ENCODE measurements at places on chromosomes 6 and 20.

DNA sequence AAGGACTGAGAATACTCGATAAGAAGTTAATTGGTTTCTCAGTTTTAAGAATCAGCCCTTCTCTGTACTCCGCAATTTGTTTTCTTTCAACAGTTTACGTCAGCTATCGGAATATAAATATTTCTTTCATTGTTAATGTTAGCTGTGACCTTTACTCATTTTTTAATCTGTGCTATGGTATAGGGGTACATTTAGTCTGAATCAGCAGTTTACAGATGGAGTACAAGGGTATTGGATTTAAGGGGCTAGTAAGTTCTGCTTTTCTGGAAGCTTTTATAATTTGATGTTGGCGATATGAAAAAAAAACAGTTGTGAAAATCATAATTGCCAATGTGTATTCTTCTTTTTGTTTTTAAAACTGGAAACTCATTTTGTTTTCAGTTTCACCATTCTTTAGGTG, 23.0 kb downstream of the FAM135A start:
- no peaks in the 10 kb centered on the region for H3K4me1 ChIP-seq

DNA sequence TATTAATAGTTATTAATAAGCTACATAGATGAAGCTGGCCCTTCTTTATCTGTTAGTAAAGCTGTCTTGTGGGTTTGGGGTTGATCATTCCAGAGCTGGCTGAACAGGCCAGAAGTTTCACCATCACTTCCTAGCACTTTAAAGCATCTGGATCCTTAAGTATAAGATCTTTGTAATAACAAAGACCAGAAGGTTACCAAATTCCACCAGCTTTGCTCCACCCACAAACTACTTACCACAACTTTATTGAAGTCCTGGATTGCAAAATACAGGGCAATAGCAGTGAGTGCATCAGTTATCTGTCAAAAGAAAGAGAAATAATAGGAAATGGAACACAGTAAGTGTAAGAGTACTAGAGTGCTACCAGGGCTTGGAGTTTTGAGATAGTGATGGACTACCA, 33.0 kb downstream of the PIGU start:
- DNase-seq = peak; percentile 75
- H3K4me3 ChIP-seq = no peak overlapping the region
- no peaks in the 10 kb centered on the region for H3K27me3 ChIP-seq
- H3K4me1 ChIP-seq = peaks cover 3% of the 10 kb centered on the region
- H3K36me3 ChIP-seq = no peaks in the 10 kb centered on the region
- no peak overlapping the region for H3K27ac ChIP-seq

DNA sequence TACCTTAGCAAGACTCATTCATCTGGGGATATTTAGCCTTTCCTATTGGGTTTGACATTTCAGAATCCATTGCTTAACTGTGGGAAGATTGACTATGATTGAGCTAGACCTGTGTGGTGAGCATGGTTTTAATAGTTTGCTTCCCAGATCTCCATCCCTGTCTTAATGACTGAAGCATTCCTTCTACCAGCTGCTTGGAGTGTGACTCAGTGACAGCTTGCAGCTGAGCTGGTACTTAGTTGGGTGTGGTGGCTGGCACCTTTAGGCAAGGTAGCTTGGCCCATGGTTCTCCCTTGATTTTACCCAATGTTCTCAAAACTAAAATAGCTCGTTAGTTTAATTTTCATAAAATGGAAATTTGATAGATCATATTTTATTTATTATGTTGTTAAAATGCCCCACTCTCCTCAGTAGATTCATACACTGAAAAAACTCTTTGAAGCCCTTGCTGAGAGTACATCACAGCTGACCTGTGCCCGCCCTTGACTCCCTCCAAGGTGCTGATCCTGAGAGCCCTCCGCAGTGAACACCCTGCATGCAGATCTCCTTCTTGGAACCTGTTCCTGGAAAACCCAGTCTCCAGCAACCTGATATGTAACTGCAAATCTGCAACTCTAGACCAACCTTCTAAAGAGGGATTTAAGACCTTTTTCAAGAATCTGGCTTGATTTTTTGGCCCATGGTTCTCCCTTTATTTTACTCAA, 19.1 kb downstream of the DOK5 start:
- H3K4me3 ChIP-seq = no peak overlapping the region
- DNase-seq = no peak
- no peaks in the 10 kb centered on the region for H3K27me3 ChIP-seq
- H3K36me3 ChIP-seq = no peaks in the 10 kb centered on the region
- no peaks in the 10 kb centered on the region for H3K4me1 ChIP-seq
- no peak overlapping the region for H3K27ac ChIP-seq

- H3K27ac ChIP-seq = no peak overlapping the region
- peaks cover 25% of the 10 kb centered on the region for H3K4me1 ChIP-seq
- H3K36me3 ChIP-seq = no peaks in the 10 kb centered on the region
- no peak for DNase-seq
- no peak overlapping the region for H3K4me3 ChIP-seq
These were observed 89.7 kb downstream of the CD40 start for GRCh38 chr20:46207793-46208192.

GRCh38 chr6:12136905-12137304, 124.8 kb downstream of the HIVEP1 start:
- H3K4me1 ChIP-seq = no peaks in the 10 kb centered on the region
- H3K4me3 ChIP-seq = no peak overlapping the region
- no peak overlapping the region for H3K27ac ChIP-seq
- DNase-seq = no peak
- peaks cover 23% of the 10 kb centered on the region for H3K36me3 ChIP-seq

Measured in common myeloid progenitor, CD34-positive (primary cell).